Dermis microvascular lymphatic vessel endothelial cell (primary cell): ENCODE measurements at places on chromosomes 4 and X. TPM values are rescaled to one million over a fixed set of nuclear protein-coding genes. Genes with fewer than 3 reads are reported as not detected.

GRCh38 chr4:118313098-118313497, 39.7 kb downstream of the PRSS12 start:
- no peak for DNase-seq

Gene XK
- total RNA-seq: under 0.01 TPM in 2 replicates

GRCh38 chr4:76300012-76300411, 6.5 kb upstream of the STBD1 start:
- no peak for DNase-seq

DNA sequence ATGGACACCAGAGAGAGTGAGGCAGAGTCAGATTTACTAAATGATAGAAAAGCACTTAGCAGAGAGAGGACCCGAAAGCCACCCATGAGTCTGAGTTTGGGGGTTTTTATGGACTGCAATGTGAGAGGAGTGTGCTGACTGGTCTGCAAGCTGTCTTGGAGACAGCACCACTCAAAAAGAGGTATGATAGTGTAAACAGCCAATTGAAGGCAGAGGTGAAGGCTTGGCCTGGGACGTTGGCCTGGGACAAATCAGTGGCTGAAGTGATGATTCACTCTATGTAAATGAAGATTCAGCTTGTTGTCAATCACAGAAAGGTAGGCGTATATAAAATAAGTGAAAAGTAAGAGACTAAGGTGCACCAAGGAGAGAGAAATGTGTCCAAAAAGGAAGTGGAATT, 217.6 kb upstream of the ZFP42 start:
- no peak for DNase-seq

DNA sequence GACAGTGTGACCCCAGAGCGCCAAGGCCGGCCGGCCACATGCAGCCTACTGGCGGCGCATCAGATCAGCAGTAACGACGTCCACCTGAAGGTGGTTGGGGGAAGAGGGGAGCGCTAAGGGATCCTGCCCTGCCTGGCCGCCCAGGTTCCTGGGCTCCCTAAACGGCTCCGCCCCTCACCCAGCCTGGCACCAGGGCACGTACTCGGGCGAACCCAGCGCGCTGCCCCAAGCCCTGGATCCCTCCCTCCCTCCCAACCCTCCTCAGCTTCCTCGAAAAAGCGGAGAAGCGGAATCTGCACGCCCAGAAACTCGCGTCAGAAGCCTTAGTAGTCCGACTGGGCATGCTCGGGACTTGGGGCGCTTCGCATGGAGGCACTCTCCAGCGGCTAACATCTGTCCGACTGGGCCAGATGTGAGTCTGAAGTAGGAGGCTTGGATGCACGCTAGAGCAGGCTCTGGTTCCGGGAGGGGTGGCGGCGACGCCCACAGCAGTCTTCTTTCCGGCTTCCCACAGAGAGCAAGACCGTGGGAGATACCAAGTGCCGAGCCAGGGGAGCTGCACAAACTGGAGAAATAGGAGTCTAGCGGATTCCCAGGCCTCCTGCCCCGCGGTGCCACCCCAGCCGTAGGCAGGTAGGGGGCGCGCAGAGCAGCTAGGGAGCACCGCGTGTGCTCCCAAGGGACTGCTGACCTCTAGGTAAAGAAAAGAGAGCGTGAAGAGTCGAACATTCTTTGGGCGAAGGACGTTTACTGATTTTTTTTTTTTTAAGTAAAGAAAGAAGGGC, 114.3 kb upstream of the TEX13C start:
- DNase-seq: no peak

GRCh38 chr4:65502131-65502701, 168.1 kb downstream of the EPHA5 start:
- DNase-seq: peak; percentile 1

Gene GLUD2
- total RNA-seq: 0.51 and 0.63 TPM in 2 replicates
